Sigmoid colon (tissue), 7 donors: ENCODE measurements at places on chromosomes 2 and 18. TPM values are rescaled to one million over a fixed set of nuclear protein-coding genes. Genes with fewer than 3 reads are reported as not detected.

- no peak for DNase-seq
Measured at GRCh38 chr2:102386867-102387541, 31.4 kb downstream of the IL18R1 start.

DNA sequence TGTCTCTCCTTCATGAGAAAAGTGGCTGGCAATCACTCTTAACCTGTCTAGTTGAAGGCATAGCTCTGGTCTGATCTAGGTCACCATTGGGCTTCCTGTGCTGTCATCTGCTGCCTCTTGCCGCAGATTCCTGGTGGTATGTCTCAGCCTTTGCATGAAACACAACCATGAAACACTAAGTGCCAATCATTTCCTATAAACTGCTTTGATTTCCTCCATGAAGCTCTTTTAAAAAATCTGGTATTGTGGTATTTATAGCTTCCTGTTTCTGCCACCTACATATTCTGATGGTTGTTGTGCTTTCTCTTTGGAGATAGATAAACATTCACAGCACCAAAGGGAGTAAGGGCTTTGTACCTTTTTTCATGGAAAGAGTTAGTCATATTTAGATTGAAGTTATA lies 120.0 kb upstream of the EPC2 start:
- no peak for DNase-seq

GRCh38 chr2:79972661-79973060 lies 331.9 kb downstream of the LRRTM1 start:
- DNase-seq, result no peak

Gene SIX3
- polyA plus RNA-seq, result not detected

Gene GAREM2
- polyA plus RNA-seq, result 2.4 TPM

Gene ARHGAP25
- 7.2 TPM for polyA plus RNA-seq
